ENCODE measurements at places on chromosomes 5 and 9. TPM values are rescaled to one million over a fixed set of nuclear protein-coding genes. Genes with fewer than 3 reads are reported as not detected.

DNA sequence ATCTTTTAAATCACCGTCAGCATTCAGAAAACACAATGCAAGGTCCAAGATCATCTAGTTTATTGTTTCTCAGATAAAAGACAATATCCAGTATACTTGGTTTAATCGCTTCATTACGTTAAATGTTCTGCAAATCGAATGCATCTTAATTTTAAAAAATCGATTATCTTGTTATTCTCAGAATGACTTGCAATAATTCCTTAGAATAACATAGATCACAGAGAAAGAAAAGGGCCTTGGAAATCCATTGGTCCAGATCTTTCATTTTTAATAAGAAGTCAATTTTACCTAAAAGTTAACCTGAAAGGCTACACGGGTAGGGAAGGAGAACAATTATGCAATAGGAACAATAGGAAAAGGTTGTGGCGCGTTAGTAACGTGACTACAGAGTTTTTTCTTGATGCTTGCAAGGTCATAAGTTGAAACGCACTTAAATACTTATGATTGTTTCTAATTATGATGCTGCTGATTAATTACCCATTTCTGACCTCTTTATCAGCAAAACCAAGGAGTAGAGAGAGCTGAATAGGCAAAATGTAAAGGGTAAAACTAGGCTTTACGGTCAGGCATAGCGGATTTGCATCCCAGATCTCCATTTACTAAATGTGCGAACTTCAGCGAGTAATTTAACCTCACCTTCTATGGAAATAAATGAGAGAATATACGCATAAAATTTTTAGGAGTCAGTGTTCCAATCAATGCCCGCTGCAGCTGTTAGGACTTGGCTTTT lies 769 bp upstream of the LYRM7 start:
- no peak for DNase-seq

GRCh38 chr5:17185349-17185748 lies 32.1 kb upstream of the BASP1 start:
- no peak for DNase-seq

GRCh38 chr9:121075251-121076036 lies 689 bp downstream of the CNTRL start:
- DNase-seq = no peak

DNA sequence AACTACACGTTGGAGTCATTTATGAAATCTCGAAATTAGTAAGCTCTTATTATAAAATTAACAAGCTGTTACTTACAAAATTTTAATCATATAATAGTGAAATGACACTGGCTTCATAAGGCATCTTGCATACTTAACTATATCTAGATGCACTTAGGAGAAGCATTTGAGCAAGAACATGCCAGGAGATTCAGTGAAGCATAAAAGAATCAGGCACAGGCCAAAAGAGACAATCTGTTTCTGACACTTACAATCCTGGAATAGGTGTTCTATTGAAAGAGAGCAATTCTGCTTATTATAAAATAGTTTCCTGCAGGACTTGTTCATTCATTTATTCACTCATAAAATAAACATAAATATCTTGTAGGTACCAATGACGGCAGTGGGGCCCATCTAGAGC lies 1152.2 kb upstream of the CDH6 start:
- DNase-seq = no peak

DNA sequence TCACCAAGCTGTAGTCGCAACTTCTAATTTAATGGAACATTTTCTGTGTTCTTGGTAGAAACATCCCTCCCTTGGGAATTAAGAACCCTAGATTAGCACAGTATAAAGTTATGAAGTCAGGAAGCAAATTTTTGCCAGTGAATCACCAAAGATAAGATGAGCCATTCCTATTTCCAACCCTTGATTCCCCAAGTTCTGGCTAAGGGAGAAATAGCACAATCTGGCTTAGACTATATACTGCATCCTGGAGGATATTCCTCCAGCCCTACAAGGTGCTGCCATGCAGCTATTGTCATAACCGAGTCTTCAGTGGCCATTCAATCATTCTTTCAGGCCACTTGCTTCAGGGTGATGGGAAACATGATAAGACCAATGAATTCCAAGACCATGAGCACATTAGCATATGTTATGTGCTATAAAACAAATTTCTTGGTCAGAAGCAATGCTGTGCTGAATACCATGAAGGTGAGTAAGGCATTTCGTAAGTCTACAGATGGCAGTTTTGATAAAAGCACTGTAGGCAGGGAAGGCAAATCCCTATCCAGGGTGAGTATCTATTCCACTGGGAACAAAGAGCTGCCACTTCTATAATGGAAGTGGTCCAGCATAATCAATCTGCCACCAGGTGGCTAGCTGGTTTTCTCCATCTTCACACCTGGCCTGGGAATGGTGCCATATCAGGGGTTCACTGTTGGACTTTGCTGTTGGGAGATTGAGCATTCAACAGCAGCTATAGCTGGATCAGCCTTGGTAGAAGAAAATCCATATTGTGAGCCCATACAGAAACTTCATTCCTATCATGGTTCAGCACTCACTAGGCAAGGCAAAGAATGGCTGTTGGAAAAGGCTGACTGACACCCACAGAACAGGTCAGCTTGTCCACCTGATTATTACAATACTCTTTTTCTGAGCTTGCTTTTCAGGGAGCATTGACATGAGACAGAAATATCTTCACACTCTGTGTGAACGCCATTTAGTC lies 19.6 kb upstream of the ARL15 start:
- no peak for DNase-seq

DNA sequence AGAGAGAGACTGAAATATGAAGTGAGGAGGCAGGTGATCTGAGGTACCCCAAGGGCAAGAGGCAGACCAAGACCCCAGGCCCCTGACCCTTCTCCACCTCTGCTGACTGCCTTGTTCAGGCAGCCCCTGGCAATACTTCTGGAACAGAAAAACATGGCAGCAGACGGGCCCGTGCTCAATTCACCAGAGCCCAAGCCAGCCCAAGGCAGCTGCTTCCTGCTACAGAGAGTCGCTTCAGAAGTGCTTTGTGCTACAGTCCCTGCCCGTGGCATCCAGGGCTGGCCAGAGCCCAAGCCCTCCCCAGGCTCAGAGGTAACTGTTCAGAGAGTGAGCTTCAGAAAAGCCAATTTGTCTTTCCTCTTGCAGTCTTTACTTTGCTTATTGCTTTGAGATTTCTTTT lies 151.4 kb upstream of the FSTL4 start:
- no peak for DNase-seq

DNA sequence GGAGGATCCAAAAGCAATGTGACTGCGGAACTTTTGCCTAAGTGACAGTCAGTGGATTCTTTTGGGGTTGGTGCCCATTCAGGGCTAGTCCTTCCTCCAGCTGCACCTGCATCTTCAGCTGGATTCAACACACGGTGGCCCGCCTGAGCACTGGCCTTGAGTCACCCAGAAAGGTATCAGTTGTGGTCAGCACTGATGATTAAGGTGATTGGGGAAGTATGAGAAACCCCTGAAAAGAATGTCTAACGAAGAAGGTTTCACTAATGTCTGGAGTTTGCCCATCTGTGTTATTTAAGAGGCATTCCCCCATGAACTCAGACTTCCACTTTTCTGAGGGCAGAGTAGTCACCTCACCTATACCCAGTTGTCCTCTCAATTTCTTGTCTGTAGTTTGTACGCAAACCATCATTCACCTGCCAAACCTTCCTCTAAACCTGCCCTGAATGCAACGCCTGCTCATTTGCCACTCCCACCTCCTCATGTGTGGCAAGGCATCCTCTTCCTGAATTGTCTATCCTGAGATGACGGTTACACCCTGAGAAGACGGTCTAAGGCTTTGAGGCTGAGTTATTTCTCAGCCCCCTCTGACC lies 27.2 kb downstream of the CSF2 start:
- no peak for DNase-seq

- DNase-seq = no peak
Observed at GRCh38 chr5:35862126-35862525, 5.4 kb downstream of the IL7R start.

GRCh38 chr5:89871906-89872305 lies 537.6 kb downstream of the CETN3 start:
- no peak for DNase-seq

DNA sequence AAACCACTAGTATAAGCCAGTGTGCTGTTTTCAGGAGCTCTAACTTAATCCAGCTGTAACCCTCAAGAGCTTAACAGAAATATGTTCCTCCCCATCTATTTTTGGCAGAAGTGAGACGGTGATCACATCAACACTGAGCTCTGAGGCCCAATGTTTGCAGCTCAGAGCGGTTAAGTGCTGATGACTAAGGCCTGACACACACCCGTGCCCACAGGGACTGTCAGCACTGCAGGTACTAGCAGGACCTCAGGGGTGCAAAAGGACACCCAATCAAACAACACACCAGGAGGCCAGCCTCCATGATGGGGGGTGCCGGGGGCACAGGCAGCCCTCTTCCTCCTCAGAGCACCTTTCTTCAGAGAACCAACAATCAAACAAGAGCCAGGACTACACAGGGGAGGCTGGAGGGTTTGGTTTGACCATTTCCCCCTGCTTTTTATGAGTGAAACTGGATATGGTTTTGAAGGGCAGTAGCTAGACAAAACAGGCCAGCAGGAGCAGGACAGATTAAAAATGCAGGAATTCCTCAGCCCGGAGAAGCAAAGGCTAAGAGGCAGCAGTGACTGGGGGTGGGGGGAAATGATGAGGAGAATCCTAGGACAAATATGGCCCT lies 61.3 kb downstream of the RAPGEF1 start:
- peak; percentile 66 for DNase-seq

- peak; percentile 5 for DNase-seq
Observed at GRCh38 chr5:23208959-23209431, 298.4 kb upstream of the PRDM9 start.

MAML1 gene
- 13.8 TPM for total RNA-seq

SLC27A6 gene
- 41.3 TPM for total RNA-seq

SNCAIP gene
- 0.70 TPM for total RNA-seq

DMRT2 gene
- total RNA-seq = not detected

Measured in heart right ventricle (tissue), 16 donors.